ENCODE measurements at places on chromosomes 16 and 17. TPM values are rescaled to one million over a fixed set of nuclear protein-coding genes. Genes with fewer than 3 reads are reported as not detected.

GRCh38 chr17:16513873-16514272 lies 21.9 kb upstream of the LRRC75A start:
- H3K36me3 ChIP-seq: no peaks in the 10 kb centered on the region
- no peaks in the 10 kb centered on the region for H3K4me1 ChIP-seq
- no peak for DNase-seq

GRCh38 chr16:35523991-35524390 lies 2064.6 kb downstream of the TP53TG3F start:
- H3K27me3 ChIP-seq: no peaks in the 10 kb centered on the region
- H3K27ac ChIP-seq: no peak overlapping the region
- DNase-seq: no peak
- no peaks in the 10 kb centered on the region for H3K4me1 ChIP-seq
- H3K36me3 ChIP-seq: no peaks in the 10 kb centered on the region

KRTAP3-2 gene
- total RNA-seq: not detected

HNF1B gene
- total RNA-seq: not detected

- peaks cover 4% of the 10 kb centered on the region for H3K4me1 ChIP-seq
- H3K27ac ChIP-seq: no peak overlapping the region
- no peak for DNase-seq
- no peak overlapping the region for H3K4me3 ChIP-seq
- no peaks in the 10 kb centered on the region for H3K27me3 ChIP-seq
Measured at GRCh38 chr16:85281181-85281580, 168.9 kb upstream of the CIBAR2 start.

MYCBPAP gene
- total RNA-seq: 7.9 TPM

GRCh38 chr16:70395345-70395901 lies 43.5 kb downstream of the ST3GAL2 start:
- no peaks in the 10 kb centered on the region for H3K4me1 ChIP-seq
- H3K4me3 ChIP-seq: no peak overlapping the region
- no peaks in the 10 kb centered on the region for H3K27me3 ChIP-seq
- H3K36me3 ChIP-seq: peaks cover 9% of the 10 kb centered on the region

DNA sequence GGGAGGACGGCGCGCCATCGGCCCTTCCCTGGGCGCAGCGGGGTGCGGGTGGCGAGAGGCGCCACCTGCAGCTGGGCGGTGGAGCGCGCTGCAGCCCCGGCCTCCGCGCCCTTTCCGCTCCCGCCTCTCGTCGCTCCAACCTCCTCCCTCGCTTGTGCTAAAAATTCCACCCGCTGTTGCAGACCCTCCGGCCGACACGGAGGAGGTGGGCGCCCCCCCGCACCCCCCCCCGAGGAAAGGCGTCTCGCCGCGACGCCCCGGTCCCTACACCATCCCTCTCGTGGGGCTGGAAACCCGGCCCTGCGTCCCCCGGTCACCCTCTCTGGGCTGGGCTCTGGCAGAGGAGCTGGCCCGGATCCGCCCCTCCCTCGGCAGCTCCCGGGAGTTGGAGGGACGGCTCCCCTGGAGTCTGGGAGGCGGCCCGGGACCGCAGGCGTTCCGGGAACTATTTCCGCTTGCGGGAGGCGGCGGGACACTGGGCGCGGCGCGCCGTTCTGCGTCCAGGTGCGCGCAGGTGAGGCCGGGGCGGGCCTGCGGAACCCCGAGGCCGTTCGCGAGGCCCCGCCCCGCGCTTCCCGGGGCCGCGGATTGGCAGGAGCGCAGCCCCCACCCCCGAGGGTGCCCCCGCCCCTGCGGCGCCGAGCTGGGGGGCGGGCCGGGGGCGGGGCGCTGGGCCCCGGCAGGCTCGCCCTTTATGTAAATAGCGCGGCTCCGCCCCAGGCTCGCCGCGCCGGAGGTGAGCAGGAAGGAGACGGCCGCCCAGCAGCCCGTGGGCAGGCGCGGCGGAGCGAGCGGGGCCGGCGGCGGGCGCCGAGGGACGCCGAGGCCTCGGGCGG lies at the start of gene LLGL2:
Gene LLGL2 (plus strand): TSS at position 728 of the 836 bp plus-strand sequence. CDS start 17,730 bp downstream, outside the sequence.
- H3K4me1 ChIP-seq: peaks cover 11% of the 10 kb centered on the region
- H3K4me3 ChIP-seq: peak within 1 kb of the TSS; percentile 71
- peak within 1 kb of the TSS; percentile 57 for H3K27ac ChIP-seq
- peaks cover 8% of the 10 kb centered on the region for H3K36me3 ChIP-seq

Measured in ascending aorta (tissue), 2 donors.